ENCODE measurements at places on chromosomes 1 and 21. TPM values are rescaled to one million over a fixed set of nuclear protein-coding genes. Genes with fewer than 3 reads are reported as not detected.

Gene PBX1
- total RNA-seq, result 50.6 TPM

Gene HFM1
- total RNA-seq, result 0.58 TPM

GRCh38 chr1:180586671-180587155 lies 27.9 kb downstream of the OVAAL start:
- DNase-seq, result no peak

- DNase-seq, result no peak
These were observed 15.3 kb upstream of the RNF187 start for GRCh38 chr1:228471762-228472398.
